ENCODE measurements at places on chromosomes 4 and X.

DNA sequence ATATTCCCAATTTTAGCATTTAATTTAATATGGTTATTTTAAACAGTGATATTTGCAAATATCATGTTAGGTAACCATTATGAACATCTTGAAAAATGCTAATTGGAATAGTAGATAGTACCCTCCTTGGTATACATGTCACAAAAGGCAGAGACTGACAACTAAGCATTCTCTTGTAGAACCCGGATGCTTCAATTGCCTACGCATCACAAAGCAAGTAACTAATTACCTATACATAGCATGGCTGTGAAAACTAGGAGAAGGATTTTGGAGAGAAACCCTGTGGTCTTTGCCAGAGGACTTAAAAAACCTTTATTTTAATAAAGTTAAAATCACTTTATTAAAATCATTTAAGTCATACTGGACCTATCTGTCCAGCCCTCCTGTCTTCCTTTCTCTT lies 764.1 kb upstream of the TENM3 start:
- no peak for DNase-seq

DNA sequence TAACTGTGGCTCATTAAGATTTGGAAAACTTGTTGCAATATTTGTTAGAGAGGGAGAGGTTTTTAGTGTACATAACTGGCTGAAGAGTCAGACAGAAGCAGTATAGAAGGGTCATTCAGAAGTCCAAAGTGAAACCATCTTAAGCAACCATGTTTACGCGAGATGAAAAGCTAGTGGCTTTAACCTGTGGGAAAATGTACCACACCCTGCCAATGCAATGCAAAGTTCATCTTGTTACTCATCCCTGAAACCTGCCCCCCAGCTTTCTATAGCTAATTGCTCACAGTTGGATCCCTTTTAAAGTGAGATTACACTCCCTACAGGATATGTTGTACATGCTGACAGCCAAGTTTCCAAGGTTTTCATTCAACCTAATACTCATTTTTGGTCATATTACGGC lies 96.7 kb upstream of the RAPGEF2 start:
- DNase-seq, result no peak

GRCh38 chr4:8329560-8329858 lies 60.0 kb downstream of the HTRA3 start:
- no peak for DNase-seq

- DNase-seq, result no peak
Measured at GRCh38 chr4:152850377-152850776, 70.6 kb downstream of the ARFIP1 start.

DNA sequence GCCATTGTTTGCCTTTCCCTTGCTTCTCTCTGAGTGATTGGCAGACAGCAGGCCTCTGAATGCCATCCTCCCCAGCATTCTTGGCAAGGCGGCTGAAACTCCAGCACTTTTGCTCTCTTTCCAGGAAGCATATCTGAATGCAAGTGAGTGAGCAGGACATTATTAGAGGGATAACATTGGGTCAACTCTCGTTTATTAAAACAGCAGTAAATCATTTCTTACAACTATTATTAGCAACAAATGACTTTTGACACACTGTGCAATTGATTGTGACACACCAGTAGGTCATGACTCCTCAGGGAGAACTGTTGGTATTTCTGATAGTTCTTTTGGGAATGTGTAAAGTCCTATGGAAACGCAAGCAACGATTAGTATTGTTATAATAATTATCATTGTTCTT lies 103.8 kb downstream of the EFNB1 start:
- DNase-seq, result no peak

DNA sequence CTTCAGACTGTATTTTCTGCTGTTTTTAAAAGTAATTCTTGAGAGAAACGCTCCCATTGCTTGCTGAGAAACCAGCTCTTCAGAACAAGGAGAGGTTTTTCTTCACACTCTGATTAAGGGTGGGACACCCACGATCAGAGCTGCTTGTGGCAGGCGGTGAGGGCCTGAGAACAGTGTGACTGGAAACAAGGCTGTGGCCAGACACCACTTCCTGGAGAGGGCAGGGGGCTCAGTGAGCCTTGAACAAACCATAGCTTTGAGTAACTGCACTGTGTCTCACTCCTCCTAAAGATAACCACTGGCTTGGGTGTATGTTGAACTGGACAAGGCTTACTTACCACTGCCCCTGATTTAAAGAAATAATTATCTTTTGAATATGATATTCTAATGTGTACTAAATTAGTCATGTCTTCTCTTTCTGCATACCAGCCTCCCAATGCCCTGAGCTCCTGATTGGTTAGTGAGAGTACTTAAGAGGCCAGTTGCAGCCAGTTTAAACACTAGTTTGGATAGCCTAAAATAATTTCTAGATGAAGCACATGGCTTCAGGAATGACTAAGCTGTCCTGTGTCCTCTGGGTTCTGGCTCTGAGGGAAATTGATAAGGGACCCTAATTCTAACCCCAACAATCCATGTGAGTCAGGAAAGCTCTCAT lies 3.7 kb upstream of the GPR82 start:
- no peak for DNase-seq

DNA sequence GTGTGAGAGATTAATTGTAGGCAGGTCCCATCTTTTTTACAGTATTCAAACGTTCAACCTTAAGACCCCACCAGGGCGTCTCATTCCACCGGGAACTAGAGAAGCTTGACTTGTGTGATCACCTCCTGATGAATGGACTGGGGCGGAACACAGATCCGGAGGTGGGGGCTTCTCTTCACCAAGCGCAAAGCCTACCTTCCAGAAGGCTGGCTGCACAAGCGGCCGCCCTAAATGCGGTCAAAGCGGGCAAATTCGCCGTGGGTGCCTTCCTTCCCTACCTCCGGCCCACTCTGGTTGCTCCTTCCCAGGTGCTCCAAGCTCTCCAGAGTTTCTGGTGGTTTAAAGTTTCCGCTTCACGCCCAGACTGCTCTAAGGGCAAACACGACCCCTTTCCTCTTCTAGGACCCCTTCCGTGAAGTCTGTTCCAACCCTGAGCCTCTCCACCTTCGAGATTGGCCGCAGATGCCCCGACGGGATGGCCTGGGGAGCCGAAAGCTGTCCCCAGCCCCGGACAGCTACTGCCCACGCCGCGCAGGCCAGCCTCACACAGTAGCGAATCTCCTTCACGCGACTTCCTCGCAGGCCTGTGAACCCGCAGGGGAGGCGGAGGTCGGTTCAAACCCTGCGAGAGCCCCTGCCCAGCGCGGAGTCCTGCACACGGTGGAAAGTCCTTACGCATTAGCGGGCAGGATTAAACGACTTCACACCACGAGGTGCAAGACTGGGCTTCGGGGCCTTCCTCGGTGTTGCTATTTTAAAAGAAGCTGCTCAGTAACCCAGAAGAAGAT lies 1.6 kb upstream of the WWC2 start:
- DNase-seq, result no peak

- no peak for DNase-seq
Measured at GRCh38 chrX:9597361-9598035, 132.6 kb downstream of the TBL1X start.

DNA sequence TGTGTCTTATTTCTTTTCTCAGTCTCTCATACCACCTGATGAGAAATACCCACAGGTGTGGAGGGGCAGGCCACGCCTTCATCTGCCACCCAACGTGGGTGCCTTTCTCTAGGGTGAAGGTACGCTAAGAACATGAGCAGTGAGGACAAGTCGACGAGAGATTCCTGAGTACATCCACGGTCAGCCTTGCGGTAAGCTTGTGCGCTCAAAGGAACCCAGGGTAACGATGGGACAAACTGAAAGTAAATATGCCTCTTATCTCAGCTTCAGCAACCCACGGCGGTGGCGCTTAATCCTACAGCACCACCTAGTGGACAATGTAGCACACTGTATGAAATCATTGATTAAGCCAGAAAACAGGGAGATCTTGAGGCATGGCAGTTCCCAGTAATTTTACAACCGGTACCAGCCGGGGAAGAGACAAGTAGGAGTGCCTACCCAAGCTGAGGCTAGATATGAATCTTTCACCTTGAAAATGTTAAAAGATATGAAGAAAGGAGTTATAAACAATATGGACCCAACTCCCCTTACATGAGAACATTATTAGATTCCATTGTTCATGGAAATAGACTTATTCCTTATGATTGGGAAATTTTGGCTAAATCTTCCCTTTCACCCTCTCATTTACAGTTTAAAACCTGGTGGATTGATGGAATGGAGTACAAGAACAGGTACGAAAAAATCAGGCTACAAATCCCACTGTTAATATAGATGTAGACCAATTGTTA lies 63.0 kb downstream of the ZNF732 start:
- no peak for DNase-seq

DNA sequence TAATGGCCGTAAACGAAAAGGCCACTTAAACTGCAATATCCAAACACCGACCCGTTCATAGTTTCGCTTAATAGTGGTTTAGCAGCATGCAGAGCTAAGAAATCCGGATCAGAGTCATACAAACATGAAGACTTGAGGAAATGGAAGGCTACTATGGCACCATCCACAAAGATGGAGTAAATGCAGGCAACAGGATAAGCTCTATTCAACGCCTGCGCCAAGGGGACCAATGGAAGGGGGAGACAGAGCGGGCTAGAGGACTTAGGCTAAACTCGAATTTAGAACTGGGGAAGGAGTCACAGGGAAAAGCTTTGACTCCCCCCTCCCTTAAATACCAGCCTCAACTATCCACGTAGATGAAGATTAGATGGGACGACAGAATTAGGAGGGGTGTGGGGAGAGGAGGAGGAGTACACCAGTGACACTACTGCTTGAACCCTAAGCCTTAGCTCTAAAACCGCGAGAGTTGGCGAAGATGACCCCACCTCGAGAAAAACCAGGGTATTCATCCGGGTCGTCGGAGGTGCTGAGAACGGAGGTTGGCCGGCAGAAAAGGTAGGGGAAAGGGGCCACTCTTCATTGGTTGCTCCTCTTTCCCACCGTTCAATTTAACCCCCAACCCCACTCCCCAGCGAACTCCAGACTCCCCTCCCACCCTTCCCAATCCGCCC lies 3.5 kb downstream of the HUWE1 start:
- DNase-seq, result no peak

DNA sequence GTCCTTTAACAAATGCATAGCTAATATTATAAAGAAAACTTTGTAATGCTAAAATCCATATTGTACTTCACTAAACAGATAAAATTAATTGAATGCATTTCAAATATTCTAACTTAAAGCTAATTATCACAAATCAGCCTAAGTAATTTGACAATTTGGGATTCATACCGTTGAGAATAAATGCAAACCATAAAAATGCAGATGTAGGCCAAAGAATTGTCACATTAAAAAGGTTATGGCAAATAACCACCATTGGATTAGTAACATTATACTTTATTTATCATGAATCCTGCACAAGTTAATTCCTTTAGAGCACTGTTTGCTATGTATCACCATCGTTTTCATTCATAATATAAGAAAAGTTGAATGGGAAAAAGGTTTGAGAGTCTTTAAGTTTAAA lies 301.0 kb downstream of the LDB2 start:
- DNase-seq, result no peak

- no peak for DNase-seq
Measured at GRCh38 chr4:89427782-89428181, 120.2 kb upstream of the GPRIN3 start.

GRCh38 chrX:39519566-39520301 lies 578.0 kb downstream of the BCOR start:
- no peak for DNase-seq

DNA sequence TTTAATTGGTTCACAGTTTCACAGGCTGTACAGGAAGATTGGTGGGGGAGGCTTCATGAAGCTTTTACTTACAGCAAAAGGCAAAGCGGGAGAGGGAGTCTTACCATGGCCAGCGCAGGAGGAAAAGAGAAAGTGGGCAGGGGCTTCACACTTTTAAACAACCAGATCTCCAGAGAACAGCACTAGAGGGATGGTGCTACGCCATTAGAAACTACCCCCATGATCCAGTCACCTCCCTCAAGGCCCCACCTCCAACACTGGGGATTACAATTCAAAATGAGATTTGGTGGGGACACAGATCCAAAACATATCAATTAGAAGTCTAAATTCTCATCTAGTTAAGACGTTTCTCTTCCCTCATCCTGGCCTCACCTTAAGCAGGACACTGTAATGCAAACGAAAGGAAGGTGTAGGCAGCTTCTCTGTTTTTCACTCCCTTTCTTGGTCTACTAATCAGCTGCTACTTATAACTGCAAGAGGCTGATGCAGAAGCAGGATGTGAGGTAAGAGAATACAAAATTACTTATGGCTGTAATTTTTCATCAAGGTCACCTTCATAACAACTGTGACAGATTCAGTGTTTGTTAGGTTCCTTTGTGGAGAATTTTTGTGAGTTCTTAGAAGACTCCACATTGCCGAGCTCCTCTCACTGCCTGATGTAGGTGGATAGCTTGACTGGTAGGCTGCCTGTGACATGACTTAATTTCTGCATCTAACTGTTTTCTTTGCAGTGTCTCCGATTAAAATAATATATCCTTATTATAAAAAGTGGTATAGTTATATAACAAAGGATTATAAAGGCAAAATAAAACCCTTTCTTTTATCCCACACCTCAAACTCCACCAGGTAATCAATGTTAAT lies 255.1 kb downstream of the IL15 start:
- no peak for DNase-seq

GRCh38 chr4:145709843-145710242 lies 29.9 kb downstream of the C4orf51 start:
- DNase-seq, result peak; percentile 67

DNA sequence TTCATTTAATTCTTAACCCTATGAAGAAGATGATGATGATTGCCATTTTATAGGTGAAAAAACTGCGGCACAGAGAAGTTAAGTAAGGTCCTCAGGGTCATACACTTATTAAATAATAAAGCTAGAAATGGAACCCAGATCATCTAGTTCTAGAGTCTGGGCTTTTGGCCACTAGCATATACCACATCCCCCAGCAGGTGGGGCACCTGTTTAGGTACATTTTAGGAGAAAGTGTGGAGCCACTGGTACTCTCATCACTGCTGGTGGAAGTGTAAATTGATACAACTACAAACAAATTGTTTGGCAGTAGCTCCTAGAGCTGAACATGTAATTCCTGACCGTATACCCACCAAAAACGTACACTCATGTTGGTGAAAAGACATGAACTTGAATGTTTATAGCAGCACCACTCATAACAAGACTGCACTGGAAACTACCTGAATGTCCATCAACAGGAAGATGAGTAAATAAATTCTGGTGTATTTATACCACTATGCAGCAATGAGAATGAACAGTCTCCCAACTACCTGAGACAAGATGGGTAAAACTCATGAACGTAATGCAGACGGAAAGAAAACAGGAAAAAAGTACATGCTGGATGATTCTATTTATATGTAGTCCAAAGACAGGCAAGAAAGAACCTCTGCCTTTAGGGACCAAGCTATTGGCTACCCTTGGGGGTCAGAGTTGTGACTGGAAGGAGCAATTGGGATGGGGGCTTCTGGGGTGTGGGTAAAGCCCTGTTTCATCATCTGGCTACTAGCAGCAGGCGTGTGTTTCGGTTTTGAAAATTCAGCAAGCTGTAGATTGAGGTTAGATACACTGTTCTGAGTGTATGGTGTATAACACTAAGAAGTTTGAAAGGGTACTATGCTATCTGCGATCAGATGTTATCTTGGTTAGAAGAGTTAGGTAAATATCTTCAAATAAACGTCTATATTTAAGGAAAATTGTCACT lies 72.3 kb upstream of the ADGRG2 start:
- no peak for DNase-seq

GRCh38 chr4:65167719-65168118 lies 502.6 kb downstream of the EPHA5 start:
- DNase-seq, result no peak

- DNase-seq, result no peak
Measured at GRCh38 chr4:178185517-178185916, 743.3 kb upstream of the AGA start.
